Left renal pelvis (tissue), 4 donors: ENCODE measurements at places on chromosomes 11 and 22. TPM values are rescaled to one million over a fixed set of nuclear protein-coding genes. Genes with fewer than 3 reads are reported as not detected.
A peak's percentile ranks its signal among the peaks of the same experiment; 100 is the strongest.

DNA sequence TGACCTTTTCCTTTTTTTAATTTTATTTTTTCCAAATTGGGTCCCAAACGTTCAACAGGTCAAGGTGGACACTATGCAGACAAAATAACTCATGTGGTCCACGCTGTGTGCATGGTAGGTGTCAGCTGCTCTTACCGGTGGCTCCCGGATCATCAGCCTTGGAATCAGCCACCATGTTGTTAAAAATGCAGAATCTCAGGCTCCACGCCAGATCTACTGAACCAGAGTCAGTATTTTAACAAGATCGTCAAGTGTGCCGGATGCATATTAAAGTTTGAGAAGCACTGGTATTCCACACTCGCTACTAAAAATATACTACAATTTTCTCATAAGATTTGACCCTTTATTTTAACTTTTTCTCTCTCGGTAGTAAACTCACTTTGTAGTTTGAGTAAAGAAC is 553 bp upstream of the LDLRAD3 start:
- DNase-seq: no peak

DNA sequence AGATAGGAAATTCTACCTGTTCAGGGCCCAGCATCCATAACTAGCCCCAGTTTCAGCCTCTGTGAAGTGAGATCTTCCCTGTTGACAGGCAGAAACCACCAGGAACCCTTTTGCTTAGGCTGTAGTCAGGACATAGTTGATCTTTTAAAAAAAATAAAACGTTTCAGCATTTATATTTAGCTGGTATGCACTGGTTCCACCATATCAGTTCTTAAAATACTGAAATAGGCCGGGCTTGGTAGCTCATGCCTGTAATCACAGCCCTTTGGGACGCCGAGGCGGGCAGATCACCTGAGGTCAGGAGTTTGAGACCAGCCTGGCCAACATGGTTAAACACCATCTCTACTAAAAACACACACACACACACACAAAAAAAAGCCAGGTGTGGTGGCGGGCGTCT is 35.3 kb downstream of the GALNT18 start:
- DNase-seq: no peak

DNA sequence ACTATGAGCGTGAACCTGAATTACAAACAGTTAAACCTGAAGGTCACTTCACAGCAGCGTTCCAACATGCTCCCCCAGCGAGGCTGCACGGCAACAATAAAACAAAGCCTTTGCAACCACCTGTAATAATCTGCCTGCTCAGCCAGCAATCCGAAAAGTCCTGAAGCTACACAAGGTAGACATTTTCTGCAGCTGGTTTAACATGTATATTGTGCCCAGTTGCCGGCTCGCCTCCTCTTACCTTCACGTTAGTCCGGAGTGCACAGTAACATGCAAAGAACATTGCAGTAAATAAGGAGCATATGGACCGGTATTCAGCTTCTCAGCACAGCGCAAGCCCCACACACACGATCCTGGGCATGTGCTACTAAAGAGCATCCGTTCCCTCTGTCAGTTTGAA is 704.3 kb downstream of the DLG2 start:
- peak; percentile 10 for DNase-seq

DNA sequence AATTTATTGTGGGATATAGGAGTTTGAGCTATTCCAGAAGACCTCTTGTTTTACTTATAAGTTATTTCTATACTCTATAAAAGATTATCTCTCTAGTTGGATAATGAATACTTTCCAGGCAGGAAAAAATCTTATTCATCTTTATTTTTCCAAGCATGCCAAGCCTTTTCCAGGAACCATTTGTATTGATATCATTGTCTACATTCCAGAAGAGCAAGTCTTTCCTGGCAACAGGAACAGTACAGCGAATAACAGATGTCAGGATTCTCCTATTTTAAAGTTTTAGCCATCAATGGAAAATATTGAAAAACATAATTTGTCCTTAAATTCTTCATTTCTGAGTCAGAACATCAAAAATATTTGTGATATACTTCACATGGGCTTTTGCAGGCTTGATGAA is 5.2 kb upstream of the NXPE1 start:
- DNase-seq: no peak

DNA sequence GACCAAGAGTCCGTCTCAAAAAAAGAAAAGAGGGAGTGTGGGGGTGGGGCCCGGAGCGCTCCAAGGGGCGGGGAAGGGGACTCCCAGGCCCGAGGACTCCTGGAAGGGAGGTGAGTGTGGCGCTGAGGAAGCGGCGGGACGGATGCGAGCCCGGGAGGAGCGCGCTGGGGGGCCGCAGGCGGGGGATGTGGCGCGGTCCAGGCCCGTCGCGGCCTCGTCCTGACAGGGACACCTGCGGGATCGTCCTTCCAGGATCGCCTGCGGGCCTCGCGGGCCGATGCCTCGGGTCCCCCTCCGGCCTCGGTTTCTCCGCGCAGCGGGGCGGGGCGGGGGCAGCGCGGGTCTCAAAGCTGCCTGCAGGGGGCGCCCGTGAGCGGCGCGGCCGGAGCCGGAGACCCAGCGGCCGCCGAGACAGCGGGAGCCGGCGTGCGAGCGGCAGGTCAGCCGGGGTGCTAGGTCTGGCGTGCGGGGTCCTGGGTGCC is 3.8 kb upstream of the ADORA2A start:
- no peak for DNase-seq

DNA sequence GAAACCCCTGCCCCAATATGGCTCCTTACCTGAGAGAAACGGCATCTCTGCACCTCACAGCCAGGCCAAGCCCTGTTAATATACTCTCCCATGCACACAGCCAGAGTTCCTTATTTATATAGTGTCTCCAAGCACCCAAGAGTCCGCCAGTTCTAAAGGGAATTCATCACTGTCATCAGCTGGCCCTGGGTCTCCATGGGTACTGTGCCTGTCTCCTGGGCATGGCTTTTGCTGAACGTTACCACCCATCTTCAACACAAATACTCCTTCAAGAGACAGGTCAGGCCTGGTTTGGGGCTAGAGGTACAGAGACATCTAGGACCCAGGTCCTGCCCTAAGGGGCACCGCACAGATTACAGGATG is 1.6 kb upstream of the ATG16L2 start:
- no peak for DNase-seq

- DNase-seq: no peak
These were observed 681.6 kb downstream of the TBC1D22A start for GRCh38 chr22:47443836-47444745.

- no peak for DNase-seq
These were observed 2.0 kb upstream of the UBXN1 start for GRCh38 chr11:62680825-62681240.

DNA sequence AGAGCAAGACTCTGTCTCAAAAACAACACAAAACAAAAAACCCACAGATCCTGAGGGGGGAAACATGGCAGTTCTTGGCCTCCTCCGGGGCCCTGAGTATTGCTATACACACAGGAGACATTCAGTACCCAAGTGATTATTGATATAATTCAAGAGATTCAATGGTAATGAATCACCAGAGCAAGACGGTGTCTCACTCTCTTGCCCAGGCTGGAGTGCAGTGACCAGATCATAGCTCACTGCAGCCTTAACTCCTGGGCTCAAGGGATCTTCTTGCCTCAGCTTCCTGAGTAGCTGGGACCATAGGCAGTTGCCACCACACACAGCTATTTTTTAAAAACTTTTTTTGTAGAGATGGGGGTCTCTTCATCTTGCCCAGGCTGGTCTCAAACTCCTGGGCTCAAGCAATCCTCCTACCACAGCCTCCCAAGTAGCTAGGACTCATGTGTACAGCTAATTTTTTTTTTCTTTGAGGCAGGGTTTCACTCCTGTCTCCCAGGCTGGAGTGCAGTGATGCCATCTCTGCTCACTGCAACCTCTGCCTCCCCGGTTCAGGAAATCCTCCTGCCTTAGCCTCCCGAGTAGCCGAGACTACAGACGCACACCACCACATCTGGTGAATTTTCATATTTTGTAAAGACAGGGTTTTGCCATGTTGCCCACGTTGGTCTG is 21.8 kb upstream of the PIK3C2A start:
- DNase-seq: no peak

- no peak for DNase-seq
These were observed 73.5 kb downstream of the SCUBE1 start for GRCh38 chr22:43269646-43270045.

- no peak for DNase-seq
These were observed 260.8 kb downstream of the MIAT start for GRCh38 chr22:26918226-26918625.

Gene ENTHD1
- not detected for polyA plus RNA-seq

Gene GRK2
- 66.4 TPM for polyA plus RNA-seq

Gene IL18
- 10.0 TPM for polyA plus RNA-seq

Gene OR51M1
- polyA plus RNA-seq: not detected

Gene RIMBP3C
- 0.43 TPM for polyA plus RNA-seq

Gene OVCH2
- polyA plus RNA-seq: 4.6 TPM

Gene CHRNA10
- 1.6 TPM for polyA plus RNA-seq
